ENCODE measurements at places on chromosomes 7 and 10. TPM values are rescaled to one million over a fixed set of nuclear protein-coding genes. Genes with fewer than 3 reads are reported as not detected.

The SPDYE5 gene
- total RNA-seq: not detected

The MMD2 gene
- not detected for total RNA-seq

GRCh38 chr7:116924741-116925140, 28.6 kb upstream of the ST7 start:
- no peak for DNase-seq

GRCh38 chr7:1733206-1733907, 63.3 kb downstream of the ELFN1 start:
- DNase-seq: no peak

The LAMB1 gene
- 212 TPM for total RNA-seq

The PVRIG gene
- not detected for total RNA-seq

GRCh38 chr10:80172896-80173295, 32.4 kb downstream of the ANXA11 start:
- DNase-seq: no peak

The PHYHIPL gene
- 1.2 TPM for total RNA-seq

GRCh38 chr7:16318989-16319915, 102.1 kb downstream of the CRPPA start:
- DNase-seq: no peak

- DNase-seq: no peak
Observed at GRCh38 chr10:31215052-31215451, 104.0 kb upstream of the ZEB1 start.

The ELAPOR2 gene
- 10.9 TPM for total RNA-seq

- DNase-seq: no peak
Observed at GRCh38 chr7:112097524-112097923, 108.7 kb downstream of the DOCK4 start.

The TLL2 gene
- total RNA-seq: 0.20 TPM

The RSPH10B gene
- 0.20 TPM for total RNA-seq

The CCDC3 gene
- 36.3 TPM for total RNA-seq
